ENCODE measurements at places on chromosomes 12 and 14.

DNA sequence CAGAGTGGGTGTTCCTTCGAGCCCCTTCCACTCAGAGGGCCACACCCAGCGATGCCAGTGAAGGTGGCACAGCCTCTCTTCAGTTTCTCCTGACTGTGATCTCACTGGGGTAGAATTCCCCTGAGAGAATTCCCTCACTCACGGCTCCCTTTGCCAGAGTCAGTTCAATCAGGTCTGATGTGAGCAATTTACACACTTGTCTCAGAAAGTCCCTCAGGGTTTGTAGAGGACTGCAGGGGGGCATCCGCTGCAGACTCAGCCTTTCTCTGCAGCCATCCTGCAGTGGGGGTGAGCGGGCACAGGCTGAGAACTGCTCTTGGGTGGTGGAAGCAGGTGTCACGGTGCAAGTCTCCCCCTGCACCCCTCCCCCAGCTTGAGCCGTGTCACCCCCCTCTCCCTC is 205.4 kb upstream of the PRMT8 start:
- no peak for DNase-seq

- no peak for DNase-seq
These were observed 40.9 kb upstream of the SMUG1 start for GRCh38 chr12:54229624-54230212.

GRCh38 chr14:51188566-51189185 is 51.4 kb upstream of the TMX1 start:
- DNase-seq, result no peak

DNA sequence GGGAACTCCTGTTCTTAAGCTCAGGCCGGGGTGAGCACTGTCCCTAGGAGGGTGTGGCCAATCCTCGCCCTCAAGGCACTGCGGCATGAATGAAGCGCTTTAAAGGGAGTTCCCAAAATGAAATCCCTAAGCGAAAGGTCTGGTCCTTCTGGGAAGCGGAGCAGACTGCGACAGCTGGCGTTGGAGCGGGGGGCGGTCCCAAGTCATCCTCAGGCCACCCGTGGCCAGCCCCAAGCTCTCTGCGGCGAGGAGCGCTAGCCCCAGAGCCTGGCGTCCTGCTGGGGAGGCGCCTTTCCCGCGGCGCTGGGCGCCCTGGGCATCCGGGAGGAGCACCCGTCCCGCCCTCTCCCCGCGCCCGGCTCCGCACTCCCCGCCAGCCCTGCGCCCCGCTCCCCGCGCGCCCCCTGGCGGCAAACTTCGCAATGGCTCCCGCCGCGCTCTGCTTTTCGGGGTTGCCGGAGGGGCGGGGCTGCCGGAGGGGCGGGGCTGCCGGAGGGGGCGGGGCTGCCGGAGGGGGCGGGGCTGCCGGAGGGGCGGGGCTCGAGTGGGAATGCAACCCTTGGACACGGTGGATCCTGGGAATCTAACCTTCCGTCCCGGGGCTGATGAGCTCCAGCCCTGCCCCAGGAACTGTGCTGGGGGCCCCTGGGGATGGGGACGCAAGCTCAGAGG is 25.4 kb downstream of the ZBTB42 start:
- DNase-seq, result peak; percentile 79
